ENCODE measurements at places on chromosomes 7 and 10.

DNA sequence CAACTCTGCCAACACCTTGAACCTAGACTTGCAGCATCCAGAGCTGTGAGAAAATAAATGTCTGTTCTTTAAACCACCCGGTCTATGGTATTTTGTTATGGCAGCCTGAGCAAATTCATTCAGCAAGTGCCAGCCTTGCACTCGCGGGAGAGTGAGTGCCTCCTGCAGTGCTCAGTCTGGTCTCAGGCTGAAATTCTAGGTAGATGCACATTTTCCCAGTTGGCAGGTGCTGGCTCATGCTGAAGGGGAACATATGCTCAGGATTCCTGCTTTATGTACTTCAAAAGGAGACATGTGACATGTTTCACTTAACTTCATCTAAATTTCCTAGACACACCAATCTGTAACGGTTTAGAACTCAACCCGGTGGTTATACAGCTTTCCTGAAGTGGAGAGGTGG is 170.8 kb downstream of the MGMT start:
- no peak for DNase-seq

DNA sequence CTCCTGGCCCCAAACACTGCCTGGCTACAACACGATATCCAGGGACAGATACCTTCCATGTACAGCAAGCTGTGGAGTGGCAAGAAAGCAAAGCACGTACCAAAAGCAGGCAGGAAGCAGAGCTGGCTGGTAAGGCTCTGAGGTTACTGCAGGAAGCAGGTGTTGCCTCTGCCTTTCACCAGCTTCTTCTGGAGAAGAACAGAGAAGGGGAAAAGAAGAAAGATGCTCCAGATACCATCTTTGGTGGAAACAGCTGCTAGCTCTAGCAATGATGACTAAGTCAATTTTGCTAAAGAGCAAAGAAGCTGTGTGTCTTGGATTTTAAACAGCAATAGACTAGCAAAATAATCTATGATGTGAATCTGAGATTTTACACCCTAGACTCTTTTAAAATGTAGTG is 34.9 kb upstream of the PRSS1 start:
- no peak for DNase-seq

DNA sequence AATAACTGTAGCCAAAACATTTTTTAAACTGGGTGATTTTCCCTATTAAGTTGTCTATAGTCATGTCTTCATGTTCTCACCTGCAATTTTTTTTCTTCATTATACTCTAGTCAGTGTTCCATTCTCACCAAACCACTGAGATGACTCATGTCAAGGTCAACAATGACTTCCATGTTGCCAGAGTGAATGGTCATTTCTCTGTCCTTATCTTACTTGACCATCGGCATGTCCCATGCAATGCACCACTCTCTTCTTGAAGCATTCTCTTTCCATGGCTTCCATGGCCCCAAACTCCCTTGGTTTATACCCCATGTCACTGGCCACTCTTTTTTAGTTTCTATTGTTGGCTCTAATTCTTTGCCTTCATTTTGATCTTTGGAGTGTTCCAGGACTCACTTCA is 173.9 kb downstream of the PPP1R17 start:
- DNase-seq, result no peak

DNA sequence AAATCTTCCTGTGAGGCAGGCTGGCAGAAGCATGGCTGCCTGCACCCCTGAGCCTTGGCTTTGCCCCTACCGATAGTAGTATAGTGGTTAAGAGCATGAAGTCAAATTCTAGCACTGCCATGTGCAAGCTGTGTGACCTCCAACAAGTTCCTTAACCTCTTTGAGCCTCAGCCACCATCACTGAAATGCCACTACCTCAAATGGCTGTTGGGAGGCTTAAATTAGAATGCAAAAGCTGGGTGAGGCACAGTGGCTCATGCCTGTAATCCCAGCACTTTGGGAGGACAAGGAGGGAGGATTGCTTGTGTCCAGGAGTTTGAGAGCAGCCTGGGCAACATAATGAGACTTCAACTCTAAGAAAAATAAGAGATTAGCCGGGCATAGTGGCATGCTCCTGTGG is 8.4 kb downstream of the SFRP5 start:
- no peak for DNase-seq

- DNase-seq, result no peak
Observed at GRCh38 chr10:85548034-85548433, 818.6 kb downstream of the GRID1 start.

DNA sequence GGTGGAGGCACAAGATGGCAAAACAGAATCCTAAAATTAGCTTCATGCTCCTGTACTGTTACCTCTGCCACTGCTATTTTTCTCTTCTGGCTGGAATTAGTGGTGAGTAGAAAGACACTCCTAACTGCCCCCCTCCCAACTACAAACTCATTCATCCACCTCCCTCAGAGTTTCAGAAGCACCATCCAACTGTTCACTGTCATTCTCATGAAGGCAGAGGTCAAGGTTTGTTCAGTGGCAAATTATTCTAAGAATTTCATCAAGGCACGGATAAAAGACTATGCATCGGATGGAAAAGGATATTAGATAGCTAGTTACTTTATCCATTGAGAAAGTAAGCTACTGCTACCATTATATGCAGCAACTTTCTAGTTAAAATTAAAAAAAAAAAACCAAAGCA is 59.7 kb downstream of the LRGUK start:
- no peak for DNase-seq

Measured in NCI-H2081 treated with DMSO at 0.1 percent for 48 hours (cell line).